Gastrocnemius medialis (tissue), 4 donors: ENCODE measurements at places on chromosomes 11 and 22. TPM values are rescaled to one million over a fixed set of nuclear protein-coding genes. Genes with fewer than 3 reads are reported as not detected.

DNA sequence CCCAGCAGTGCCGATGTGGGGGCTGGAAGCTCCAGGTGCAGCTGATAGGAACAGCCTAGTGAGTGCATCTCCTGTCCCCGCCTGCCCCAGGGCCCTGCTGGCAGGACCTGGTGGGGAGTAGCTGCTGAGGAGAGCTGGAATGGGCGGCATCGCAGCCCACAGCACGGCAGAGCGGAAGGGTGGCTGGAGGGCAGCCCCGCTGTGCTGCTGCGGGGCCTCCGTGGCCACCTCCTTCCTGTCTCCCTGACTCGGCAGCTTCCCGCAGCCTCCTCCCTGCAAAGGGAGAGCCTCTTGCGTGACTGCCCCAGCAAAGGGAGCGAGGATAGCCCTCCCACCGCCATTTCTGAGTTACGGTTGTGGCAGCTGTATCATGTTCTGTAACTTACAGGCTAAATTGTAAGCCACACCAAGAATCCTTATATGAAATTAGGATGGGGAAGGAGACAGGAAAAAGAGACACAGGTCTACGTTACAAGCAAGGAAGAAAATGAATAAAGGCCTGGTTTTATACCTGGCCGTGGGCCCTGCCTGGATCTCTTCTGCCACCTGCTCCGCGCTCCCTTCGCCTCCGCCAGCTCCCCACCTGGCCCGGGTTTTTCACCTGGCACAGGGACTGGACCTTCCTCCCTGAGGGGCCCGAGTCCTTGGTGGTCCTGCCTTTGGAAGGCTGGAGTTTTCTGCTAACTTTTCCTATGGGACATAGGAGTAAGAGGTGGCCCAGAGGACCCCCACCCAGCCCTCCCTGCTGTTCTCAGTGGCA is 10.0 kb downstream of the TPCN2 start:
- no peak for DNase-seq

DNA sequence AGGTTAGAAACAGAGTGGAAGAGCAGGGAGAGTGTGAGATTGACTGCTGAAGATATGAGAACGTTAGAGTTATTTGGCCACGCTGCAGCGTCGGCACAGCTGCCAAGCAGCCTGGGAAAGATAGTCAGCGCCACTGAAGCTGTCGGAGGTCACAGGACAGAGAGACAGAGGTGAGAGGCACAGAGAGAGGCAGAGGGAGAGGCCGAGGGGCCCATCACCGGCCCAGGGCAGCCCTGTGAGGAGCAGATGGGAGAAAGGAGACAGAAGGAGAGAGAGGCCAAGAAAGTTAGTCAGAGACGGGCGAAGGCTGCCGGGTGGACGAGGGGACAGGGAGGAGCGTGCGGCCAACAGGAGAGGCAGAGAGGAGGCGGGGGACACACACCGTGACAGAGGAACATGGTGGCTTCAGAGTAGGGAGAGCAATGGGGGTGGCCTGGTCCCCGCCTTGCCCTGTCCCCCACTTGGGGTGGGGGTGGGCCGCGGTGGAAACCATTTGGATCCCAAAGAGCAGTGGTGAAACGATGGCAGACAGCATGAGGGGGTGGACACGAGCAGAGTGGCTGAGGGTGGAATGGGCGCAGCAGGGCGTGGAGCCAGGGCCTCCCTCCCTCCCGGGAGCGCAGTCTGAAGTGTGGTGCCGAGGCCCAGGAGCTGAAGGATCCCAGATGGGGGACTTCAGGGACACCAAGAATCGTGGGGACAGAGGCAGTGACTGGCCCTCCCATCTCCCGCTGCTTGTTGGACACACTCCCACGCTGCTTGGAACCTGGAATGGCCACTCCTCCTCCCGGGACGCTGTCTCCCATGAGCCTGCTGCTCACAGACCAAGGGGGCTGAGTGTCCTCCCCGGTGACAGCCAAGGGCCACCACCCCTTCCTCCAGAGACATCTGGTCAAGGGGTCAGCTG is 26.6 kb downstream of the LRRC10B start:
- DNase-seq = no peak

DNA sequence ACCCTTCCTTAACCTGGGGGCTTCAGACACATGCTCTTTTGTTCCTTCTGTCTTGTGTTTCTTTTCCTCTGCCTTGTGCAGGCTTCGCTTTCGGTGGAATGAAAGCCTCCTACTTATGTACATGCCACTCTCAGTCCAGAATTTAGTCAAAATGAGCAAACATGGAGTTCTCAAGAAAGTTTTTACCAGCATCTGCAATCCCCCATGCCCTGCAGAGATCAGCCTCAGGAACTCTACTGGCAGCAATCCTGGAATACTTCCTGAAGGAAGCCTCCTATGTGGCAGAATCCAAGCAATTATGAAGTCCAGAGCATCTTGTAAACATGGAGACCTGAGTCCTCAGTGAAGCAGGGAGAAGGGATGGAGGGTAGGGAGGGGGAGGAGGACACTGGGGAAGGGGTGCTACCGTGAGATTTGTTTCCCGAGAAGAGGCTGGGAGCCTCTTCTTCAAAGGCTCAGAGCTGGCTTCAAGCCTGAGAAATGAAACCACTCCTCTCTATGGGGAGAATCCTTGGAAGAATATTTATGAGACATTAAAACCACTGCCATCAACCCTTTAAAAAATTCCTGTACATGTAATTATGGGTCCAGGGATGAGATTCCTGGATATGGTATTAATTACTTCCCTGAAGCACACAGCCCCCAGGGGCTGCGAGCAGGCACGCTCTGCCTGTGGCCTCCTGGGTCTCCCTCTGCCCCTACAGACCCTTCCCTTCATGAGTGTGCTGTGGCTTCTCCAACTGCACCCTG is 58.4 kb downstream of the TENM4 start:
- DNase-seq = no peak

DNA sequence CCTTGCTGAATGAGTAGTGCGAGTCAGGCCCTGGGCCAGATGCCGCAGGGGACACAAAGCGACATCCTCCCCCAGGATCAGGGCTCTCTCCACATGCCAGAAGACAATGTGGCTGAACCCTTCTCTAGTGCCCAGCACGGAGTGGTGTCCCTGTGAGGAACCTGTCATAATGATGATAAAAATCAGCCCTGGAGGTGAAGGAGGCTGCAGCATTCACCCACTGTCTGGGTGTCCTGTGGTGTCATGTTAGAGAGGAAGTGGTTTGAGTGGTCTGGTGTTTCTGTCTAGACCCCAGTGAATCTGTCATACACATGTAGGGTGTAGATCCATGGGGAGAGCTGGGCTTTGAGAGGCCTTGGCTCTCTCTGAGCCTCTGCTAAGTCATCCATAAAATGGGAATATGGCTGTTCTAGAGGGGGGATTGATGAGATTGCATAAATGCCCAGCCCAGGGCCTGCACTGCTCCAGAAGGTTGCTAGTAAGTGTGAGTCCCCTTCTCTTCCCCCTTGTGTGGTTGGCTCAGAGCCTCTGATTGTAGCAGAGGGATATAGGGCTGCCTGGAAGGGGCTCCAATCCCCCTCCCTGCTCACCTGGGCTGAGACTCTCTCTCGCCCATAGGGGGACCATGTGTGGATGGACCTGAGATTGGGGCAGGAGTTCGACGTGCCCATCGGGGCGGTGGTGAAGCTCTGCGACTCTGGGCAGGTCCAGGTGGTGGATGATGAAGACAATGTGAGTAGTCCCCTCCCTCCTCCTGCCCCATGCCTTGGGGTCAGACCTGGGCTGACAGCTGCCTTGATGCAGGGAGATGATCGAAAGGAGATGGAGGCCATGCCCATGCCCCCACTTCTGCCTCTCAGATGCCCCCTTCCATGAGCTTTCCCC is 14.3 kb downstream of the MYO7A start:
- no peak for DNase-seq

KRTAP5-7 gene
- not detected for total RNA-seq
